NCI-H2171 treated with DMSO at 0.1 percent for 48 hours (cell line): ENCODE measurements at places on chromosomes 16 and 17.

DNA sequence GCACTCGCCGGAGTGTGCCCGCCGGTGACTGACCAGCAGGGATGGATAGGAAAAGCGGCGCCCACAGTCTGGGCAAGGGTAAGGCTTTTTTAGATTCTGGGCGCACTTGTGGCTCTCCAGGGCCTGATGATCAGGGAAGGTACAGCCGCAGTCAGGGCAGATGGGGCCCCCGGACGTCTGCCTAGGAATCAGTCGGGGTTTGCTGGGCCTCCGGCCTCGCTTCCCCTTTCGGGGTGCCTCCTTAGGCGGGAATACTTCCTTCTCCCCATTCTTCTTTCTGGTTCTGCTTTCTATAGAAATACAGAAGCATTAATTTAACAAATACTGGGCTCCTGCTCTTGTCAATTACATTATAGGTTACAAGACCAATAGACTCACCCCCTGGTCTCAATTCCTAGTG, 5.0 kb downstream of the ZNF689 start:
- no peak for DNase-seq

GRCh38 chr17:20935740-20936139, 107.1 kb downstream of the USP22 start:
- DNase-seq: no peak

DNA sequence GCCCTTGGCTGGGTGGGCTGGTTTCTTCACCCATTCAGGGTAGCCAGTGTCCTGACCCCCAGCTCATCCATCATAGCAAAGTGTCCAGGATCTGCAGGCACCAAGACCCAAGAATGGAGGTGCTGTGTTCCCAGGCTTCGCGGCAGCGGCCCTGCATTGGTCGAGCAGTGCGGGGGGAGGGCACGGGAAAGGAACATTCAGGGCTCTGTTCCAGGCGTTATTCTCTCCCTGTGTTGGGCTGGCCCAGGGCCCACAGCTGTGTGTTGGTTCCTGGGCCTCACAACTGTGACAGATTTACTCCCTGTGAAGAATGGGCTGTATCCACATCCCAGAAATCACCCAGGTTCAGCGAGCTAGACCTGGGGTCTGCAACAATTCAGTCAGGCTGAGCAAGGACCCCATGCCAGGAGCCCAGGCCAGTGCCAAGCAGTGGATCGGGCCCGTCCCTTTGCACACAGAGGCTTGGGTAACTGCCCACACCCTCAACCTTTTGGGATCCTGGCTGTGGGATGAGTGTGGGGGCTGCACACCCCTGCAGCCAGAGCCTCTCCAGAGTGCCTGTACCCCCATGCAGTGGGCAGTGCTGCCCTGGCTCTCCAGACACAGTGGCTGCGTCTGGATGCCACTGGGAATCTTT, 10.0 kb downstream of the GPT2 start:
- DNase-seq: no peak

- DNase-seq: no peak
These were observed 13.6 kb downstream of the TMEM98 start for GRCh38 chr17:32941419-32942032.

DNA sequence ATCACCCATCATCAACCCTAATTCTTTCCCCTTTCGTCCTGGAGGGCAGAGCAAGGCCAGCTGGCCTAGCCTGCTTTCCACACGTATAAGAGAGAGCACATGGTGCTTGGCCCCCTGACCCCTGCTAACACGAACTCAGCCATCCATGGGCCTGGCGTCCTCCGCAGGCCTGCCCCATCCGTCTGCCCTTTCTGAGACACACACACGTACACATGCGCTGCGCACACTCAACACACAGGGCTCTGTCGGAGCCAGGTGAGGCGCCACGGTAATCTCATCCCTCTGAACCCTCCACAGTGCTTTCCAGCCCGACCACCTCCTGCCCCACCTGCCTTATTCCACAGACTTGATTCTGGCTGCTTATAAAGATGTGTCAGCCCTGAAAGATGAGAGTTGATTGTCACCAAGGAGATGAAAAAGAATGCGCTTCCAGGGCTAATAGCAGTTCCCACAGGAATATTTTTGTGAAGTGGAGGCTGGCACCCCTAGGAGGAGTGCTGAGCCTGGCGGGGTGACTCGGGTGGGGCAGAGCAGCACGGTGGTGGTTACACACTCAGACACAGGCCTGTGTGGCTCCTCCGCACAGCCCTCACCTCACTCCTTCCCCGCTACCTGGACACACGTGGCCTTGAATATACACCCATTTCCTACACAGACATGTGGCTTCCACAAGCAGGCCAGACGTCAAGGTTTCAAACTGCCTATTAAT, 228.1 kb downstream of the NTN1 start:
- no peak for DNase-seq

GRCh38 chr16:56732366-56732765, 2.4 kb downstream of the NUP93 start:
- no peak for DNase-seq

- DNase-seq: no peak
These were observed 67.7 kb downstream of the NDEL1 start for GRCh38 chr17:8503368-8503767.
